ENCODE measurements at places on chromosomes 11 and 22.

DNA sequence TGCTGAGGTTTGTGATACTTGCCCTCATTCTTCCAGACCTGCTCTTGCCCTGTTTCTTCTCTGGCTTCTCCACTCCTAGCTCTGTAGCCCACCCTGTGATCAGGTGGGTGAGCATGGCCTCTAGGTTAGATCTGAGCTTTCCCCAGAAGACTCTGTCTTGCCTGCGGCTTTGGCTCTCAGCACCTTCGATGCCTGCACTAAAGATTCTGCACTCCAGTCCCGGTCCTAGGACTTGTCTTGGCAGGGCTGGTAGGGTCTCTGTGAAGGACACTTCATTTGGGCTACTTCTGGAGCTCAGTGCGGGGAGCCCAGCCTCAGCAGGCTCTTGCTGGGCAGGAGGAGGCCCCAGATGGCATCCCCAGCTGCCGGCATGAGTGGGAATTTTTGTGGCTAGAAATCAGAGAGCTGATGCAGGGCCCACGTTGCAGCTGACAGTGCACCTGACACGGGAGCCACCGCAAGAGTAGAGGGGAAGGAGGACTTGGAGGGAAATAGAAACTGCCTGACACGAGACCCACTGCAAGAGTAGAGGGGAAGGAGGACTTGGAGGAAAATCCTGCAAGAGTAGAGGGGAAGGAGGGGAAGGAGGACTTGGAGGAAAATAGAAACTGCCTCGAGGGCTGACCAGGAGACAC, 226.9 kb upstream of the B3GAT1 start:
- DNase-seq, result no peak

DNA sequence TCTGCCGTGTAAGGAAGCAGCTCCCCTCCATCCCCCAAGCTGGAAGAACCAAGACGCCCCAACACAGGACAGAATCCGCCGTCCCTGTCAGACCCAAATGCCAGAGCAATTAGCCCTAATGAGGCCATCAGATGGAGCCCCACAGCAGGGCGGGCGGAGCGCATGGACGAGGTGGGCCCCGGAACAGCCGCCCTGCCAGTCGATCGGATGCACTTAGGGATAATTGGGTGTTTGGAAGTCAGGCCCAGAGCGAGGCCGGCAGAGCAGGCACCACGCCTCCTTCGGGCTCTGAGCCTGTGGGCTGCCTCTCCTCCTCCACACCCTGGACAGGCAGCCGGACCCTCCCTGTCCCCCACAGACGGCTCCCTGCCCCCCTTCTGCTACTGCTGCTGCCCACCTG, 5.5 kb upstream of the TH start:
- DNase-seq, result no peak

DNA sequence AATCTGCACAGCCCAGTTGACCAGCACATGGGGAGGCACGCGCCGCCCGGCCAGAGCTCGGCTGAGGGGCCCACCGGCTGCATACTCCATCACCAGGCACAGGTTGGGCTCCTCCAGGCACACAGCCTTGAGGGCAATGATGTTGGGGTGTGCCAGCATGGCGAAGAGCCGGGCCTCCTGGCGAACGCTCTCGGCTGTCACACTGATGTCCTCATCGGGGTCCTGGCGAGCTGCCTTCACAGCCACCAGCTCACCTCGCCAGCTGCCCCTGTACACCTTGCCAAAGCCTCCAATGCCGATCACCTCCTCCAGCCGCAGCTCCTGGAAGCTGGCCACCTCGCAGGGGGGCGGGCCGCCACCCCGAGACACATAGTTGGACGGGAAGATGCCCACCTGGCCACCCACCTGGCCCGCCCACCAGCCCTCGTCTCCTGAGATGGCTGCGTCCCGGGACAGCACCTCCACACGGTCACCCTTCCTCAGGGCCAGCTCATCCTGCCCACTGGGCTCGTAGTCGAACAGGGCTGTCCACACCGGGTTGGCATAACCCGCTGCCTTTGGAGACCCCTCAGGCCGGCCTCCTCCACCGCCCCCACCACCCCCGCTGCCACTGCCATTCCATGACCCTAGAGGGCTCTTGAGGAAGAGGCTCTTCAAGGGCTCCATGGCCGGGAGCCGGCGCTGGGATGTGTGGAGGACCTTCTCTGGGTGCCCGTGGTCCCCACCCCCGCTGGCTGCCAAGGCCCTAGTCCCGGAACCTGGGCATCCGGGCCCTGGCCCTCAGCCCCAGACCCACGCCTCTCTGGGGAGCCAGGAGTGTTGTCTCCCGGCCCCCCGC, 711 bp downstream of the MAP3K11 start:
- no peak for DNase-seq

- no peak for DNase-seq
Observed at GRCh38 chr22:36955691-36956090, 42.3 kb downstream of the CSF2RB start.

DNA sequence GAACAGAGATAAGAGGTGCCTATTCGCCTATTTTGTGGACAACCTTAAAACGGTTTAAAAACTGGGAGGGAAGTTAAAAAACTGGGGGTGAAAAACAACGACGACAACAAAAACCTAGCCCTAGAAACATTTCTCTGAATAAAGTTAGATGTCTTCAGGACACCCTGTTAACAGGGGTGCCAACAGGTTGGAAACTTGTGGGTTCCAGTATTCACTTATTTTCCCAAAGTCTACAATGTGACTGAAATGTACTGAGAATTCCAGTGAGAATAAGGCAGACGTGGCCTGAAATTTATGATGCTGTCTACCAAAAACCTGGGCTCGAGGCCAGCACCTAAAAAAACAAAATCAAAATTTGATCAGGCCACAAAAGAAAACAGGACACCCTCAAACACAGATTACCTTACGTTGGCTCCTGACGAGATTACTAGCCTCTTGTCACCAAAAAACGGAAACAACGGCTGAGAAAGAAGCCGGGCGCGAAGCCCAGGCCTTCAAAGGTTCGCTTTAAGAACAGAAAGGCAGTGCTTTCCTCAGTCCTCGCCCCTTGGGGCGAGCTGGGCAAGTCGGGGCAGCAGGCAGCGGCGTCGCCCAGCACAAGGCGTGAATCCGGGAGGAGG, 906 bp downstream of the CCDC90B start:
- DNase-seq, result no peak

DNA sequence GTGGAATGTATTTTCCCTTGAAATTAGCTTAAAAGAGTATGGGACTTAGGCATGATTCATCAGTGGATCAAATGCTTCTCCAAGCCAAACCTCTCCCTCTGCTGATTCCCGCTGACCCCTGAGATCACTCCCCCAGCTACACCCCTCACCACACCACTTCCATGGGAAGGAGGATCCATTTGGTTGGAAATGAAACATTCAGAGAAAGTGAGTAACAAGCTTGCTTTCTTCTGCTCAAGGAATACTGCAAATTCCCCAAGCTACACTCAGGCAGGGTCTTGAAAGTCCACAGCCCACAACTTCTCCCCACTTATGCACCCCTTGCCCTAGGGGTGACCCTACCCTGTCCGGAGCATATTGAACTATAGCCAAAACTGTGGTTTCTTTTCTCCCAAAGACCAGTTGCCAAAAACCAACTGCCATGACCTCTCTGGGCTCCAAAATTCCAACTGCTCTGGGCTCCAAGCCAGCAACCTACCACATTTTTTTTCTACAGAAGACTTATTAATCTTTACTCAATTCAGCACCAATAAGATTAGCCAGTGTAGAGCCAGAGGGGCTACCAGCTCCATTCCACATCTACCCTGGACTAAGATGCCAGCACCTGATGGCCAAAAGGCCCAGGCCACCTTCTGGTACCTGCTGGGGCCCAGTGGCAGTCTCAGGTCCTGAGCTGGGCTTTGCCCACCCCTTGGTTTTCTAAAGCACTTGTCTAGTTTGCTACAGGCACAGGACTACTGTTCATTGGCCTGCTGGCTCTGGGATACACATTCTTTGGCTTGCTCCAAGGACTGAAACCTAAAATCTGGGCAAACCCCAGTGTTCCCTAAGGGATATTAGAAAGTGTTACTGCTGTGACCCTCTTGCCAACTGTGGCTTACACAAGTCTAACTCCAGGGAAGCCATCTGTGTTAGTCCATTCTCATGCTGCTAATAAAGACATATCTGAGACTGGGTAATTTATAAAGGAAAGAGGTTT, 101.1 kb downstream of the MICAL3 start:
- DNase-seq, result no peak

GRCh38 chr11:4508886-4509285, 26.4 kb downstream of the OR52K1 start:
- DNase-seq, result no peak

DNA sequence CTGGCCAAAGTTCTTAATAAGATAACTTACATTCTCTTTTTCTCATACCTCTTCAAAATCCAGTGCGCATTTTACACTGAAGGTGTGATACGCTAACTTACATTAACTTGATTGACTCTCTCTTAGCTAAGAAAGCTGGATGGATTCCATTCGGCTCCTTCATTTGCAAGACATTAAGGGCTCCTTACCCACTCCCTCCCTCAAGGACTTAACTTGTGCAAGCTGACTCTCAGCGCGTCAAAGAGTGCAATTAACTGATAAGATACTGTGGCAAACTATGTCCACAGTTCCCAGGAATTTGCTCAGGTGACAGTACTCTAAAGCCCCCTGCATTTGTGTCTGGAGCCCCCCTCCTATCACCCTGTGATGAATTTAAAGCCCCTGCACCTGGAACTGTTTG, 6.4 kb upstream of the RFPL1 start:
- DNase-seq, result no peak

DNA sequence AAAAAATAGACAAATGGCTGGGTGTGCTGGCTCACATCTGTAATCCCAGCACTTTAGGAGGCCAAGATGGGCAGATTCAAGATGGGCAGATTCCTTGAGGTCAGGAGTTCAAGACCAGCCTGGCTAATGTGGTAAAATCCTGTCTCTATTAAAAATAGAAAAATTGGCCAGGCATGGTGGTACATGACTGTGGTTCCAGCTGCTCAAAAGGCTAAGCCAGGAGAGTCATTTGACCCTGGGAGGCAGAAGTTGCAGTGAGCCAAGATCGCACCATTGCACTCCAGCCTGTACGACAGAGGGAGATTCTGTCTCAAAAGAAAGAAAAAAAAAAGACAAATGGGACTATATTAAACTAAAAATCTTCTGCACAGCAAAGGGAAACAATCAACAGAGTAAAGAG, 55.4 kb downstream of the USP35 start:
- DNase-seq, result no peak

DNA sequence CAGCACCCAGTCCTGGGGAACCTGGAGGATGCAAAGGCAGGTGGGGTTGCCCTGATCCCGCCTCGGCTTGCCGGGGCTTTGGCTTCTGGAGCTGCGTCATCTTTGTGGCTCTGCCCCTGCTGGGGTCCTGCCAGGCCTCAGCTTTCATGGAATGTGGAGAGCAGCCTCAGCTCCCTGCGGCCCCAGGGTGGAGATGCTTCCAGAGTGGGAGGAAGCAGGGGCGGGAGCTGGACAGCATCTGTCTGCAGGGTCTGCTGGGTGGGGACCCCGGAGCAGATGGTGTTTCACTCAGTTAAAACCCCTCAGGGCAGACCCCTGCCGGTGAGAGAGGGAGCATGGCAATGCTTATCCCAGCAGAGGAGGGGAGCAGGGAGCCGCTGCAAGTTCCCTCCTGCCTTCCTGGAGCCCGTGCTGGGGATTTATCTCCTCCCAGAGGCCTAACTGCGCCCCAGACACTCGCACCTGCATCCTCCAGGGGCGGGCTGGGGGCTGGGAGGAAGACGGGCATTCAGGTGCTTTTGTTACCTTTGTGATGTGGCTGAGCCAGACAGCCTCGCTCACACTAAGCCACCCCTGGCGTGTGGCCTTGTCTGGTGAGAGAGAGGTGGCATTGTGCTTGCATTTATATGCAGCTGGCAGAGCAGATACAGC, 15.7 kb downstream of the GRIK4 start:
- DNase-seq, result no peak

- no peak for DNase-seq
Observed at GRCh38 chr11:77517226-77517625, 43.3 kb upstream of the PAK1 start.
